ENCODE measurements at places on chromosomes 16 and 17.

- DNase-seq = peak; percentile 52
These were observed 957 bp downstream of the OXLD1 start for GRCh38 chr17:81665205-81666091.

GRCh38 chr16:17459903-17460521, 10.7 kb downstream of the XYLT1 start:
- no peak for DNase-seq

DNA sequence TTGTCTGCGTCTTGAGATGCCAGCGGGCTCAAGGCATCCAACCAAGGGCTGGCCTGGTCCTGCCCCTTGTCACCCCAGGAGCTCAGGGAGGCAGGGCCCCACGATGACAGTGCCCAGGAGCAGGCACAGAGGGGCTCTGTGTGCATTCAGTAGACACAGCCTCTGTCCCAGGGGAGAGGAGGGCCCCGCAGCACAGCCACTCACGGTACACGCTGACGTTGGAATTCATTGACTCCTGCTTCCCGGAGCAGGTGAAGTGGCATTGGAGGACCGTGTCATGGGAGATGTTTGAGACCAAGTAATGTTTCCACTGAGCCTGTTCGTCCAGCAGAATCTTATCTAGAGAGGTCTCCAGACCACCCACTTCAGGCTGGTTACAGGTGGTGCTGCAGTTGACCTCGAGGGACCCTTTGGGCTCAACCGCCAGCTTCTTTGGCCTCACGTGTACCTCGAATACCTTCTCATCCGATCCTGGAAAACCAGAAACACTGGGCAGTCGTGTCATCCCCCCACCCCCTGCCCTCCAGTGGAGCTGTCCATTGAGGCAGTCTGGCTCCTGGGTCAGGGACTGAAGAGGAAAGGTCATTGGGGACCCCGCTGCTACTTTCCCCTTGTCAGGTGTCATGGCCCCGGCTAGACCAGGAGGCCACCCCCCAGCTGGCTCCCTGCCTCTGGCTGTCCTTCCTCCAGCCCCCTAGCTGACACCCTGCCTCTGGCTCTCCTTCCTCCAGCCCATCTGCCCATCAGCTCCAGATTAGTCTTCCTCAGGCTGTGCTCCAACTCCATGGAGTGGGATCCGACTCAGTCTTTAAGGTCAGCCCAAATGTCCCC, 7.0 kb downstream of the PRR29 start:
- DNase-seq = no peak

- no peak for DNase-seq
These were observed 41.4 kb upstream of the CIBAR2 start for GRCh38 chr16:85153656-85154091.

- DNase-seq = no peak
These were observed 16.4 kb upstream of the FLCN start for GRCh38 chr17:17253406-17253805.

DNA sequence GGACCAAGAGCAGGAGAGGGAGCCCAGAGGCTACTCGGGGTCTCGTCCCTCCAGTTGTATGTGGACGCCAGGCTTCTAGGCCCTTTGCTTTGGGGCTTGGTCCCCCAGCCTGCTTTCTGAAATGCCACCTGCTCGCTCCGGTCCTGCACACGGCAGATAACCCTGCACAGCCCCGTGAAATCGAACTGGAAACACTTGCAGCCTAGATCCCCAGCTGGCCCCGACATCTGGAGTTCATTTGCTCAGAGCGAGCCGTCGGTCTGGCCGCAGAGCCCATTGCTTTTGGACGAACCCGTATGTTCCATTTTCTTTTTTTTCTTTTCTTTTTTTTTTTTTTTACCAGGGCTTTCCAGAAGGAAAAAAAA, 22.9 kb downstream of the C1QTNF1 start:
- DNase-seq = no peak

- DNase-seq = no peak
These were observed 25.3 kb upstream of the ZNF469 start for GRCh38 chr16:88357317-88358022.

GRCh38 chr16:88934066-88934667, 42.8 kb downstream of the CBFA2T3 start:
- no peak for DNase-seq

- DNase-seq = no peak
These were observed 2.3 kb downstream of the MPP3 start for GRCh38 chr17:43830510-43831140.

GRCh38 chr17:15444805-15445204, 22.6 kb downstream of the CDRT4 start:
- DNase-seq = no peak

- no peak for DNase-seq
These were observed 10.7 kb downstream of the PRR29 start for GRCh38 chr17:64008830-64009229.

DNA sequence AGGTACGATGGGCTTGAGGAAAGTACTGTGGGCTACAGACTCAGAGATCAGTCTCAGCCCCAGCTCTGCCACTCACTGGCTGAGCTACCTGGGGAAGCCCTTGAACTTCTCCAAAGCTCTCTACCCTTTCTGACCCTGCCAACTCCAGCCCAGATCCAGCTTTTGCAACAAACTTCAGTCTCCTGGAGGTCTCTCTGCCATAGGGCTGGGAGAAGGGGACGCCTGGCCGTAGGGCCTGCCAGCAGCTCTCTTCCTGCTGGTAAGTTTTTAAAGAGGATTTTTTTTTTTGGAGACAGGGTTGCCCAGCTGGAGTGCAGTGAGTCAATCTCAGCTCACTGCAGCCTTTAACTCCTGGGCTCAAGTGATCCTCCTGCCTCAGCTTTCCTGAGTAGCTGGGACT, 11.5 kb downstream of the INPP5K start:
- no peak for DNase-seq

DNA sequence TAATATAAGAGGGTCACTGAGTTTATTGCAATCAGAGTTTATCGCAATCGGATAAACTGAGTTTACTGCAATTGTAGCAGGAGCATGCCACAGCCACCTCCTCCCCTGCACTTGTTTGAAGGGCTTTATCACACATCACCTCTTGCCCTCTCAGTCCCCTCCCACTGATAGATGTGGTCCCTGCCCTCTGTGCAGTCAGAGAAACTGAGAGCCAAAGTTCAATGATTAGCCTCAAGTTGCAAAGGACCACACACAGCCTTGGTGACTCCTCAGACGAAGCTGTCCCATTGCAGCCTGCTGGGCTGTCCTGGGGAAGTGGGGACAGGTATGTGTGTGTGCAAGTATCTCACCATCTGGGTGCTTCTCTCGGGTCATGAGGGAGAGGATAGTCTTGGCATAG, 13.6 kb downstream of the ACLY start:
- DNase-seq = no peak

DNA sequence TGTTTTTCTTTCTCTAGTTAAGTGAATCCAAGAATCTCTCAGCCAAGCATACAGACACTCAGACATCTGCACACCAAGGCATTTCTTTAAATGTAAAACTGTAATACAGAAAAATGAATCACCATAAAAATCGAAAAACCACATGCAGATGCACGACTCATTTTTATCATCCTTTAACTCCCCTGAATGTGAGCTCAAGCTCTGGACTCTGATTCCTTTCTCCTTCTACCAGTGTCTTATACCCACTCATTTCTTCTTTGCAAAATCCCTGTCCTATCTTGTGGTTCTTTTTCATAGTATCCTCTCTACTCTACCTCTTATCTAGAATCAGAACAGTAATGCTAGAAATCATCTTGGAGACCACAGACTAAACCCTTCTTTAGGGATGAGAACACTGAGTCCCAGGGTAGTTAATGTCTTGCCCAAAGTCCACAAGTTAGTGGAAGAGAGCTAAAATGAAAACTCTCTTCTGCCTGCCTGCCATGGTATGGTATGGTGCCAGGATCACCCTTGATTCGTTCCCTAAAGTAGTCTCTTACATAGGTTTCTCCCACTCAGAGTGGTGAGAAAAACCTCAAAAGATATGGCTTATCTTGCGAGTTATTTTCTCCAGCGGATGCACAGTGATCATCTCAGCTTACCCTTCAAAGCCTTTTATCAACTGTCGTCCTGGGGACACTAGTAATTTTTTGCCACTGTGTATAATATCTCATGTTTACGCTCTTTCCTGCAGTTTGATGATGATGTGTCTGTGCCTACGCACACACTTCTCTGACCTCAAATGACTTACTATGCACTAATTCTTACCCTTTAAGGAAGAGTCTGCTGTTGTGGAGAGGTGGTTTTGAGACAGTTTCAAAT, 30.2 kb downstream of the BRD7 start:
- no peak for DNase-seq

- no peak for DNase-seq
These were observed 27.1 kb downstream of the OGFOD1 start for GRCh38 chr16:56478281-56479049.

- DNase-seq = no peak
These were observed 140.8 kb upstream of the CHMP6 start for GRCh38 chr17:80850817-80851216.

GRCh38 chr17:35752471-35752870, 568 bp downstream of the GAS2L2 start:
- DNase-seq = no peak

DNA sequence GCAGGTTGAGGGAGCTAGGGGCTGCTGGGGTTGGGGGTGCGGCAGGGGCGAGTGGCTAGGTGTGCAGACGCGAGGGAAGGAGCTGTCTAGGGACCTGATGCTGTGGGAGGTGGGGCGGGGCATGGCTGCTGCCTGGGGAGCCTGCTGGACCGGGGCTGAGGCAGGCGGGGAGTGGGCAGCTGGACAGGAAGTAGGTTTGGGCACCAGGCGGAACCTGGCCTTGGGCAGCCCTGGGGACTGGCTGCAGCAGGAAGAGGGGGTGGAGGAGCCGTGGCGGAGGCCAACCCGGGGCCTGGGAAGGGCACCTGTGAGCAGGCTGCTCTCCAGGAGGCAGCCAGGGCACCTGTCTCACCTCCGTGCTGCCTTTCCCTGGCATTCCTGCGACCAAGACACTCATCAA, 5.9 kb upstream of the DNASE1L2 start:
- DNase-seq = no peak

DNA sequence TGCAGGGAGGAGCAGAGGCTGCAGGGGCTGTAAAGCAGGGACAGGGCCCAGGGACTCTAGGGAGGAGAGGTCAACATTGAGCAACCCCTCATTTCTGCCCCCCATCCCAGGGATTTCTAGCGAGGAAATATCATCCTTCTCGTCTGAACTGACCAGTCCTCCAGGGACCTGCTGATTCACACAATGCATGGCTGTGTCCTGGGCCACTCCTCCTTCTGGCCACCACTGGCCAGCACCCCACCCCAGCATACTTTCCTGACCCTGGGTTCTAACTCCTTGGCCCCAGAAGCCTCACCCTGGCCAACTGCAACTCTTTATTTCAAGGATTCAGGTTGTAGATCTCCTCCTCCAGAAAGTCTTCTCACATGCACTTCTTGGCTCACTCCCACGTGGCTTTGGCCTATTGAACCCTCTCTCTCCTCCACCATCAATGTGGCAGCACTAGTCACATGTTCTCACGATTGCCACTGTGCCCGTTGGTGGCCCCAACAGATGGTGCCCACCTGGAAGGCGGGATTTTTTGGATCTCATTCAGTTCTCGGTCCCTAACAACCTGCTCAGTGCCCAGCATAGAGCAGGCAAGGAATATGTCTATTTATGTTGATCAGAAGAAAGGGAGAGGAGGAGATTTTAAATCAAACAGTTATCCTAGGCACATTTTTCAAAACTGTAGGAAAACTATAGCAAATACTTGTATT, 41.5 kb downstream of the CUEDC1 start:
- no peak for DNase-seq

GRCh38 chr17:29176558-29177351, 3.4 kb downstream of the MYO18A start:
- DNase-seq = peak; percentile 37

GRCh38 chr16:67150833-67151396, at the start of gene B3GNT9:
Gene B3GNT9, minus strand, starts transcription at chr16:67150998. Its CDS starts 513 bp downstream, at chr16:67150485.
- no peak for DNase-seq

GRCh38 chr17:77136420-77136767, 4.4 kb upstream of the SEC14L1 start:
- DNase-seq = no peak

DNA sequence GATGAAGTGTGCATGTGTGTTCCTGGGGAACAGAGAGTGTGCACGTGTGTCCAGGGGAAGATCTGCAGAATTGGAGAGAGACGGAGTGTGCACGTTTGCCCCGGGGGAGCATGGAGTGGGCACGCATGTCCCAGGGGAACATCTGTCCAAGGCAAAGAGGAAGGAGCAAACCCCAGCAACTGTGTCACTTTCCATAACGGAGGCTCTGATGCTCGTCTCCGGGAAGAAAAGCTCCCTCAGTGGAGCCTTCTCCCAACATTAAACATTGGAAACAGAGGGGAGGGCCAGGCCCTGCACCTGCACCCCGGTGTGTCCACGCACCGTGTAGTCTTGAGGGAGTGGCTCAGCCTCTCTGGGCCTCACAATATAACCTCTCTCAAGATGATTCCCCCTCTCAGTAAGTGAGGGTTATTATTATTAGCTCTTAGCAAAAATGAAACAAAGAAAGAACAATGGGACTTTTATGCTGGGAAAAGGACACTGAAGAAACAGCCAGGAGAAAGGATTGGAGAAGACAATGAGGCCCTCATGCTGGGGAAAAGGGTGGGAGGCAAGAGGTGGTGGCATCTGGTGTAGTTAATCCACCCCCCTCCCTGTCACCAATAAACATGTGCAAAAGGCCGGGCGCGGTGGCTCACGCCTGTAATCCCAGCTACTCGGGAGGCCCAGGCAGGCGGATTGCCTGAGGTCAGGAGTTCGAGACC, 7.6 kb downstream of the RAB40B start:
- DNase-seq = no peak

- no peak for DNase-seq
These were observed 11.7 kb upstream of the SEC14L1 start for GRCh38 chr17:77128896-77129567.

DNA sequence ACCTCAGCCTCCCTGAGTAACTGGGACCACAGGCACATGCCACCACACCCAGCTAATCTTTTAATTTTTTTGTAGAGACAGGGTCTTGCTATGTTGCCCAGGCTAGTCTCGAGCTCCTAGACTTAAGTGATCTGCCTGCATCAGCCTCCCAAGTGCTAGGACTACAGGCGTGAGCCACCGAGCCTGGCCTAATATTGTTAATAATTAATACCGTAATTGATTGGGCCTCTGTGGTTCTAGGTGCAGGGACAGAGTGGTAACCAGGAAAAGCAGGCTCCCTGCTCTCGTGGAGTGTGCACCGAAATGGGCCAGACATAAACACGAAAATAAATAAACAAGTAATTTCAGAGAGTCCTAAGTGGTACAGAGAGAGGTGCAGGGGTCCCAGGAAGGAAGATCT, 241.0 kb downstream of the GSG1L start:
- DNase-seq = no peak

- no peak for DNase-seq
These were observed 12.4 kb upstream of the KATNB1 start for GRCh38 chr16:57723170-57723569.

DNA sequence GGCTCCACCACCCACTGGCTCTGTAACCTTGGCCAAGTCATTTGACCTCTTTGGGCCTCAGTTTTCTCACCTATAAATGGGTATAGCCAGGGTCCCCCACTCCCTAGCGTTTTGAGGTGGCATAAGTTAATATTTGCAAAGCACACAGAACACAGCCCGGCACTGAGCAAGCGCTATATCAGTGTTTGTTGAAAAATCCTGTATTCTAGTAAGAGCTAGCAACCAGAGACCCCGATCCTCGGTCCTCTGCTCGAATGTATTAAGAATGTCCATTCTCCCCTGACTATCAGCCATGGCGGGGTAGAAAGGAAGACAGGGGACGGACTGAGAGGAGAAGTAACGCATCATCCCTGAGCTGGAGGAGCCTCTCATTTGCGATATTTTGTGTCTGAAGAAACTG, 131.2 kb downstream of the IRF8 start:
- DNase-seq = no peak
